Calu3 (cell line): ENCODE measurements at places on chromosomes 4 and X. TPM values are rescaled to one million over a fixed set of nuclear protein-coding genes. Genes with fewer than 3 reads are reported as not detected.
A peak's percentile ranks its signal among the peaks of the same experiment; 100 is the strongest.

- no peak overlapping the region for H3K4me3 ChIP-seq
- H3K36me3 ChIP-seq, result no peaks in the 10 kb centered on the region
- no peaks in the 10 kb centered on the region for H3K27me3 ChIP-seq
- peak overlapping the region; percentile 39 for H3K27ac ChIP-seq
- peak; percentile 42 for DNase-seq
- peaks cover 11% of the 10 kb centered on the region for H3K4me1 ChIP-seq
These were observed 294.5 kb downstream of the PDGFC start for GRCh38 chr4:156677131-156677531.

DNA sequence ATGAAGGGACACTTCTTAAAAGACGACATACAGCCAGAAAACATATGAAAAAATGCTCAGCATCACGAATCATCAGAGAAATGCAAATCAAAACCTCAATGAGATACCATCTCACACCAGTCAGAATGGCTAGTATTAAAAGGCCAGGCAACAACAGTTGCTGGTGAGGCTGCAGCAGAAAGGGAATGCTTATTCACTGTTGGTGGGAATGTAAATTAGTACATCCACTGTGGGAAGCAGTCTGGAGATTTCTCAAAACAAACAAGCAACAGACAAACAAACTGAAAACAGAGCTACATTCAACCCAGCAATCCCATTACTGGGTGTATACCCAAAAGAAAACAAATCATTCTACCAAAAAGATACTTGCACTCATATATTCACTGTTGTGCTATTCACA lies 197.9 kb downstream of the EVC2 start:
- no peaks in the 10 kb centered on the region for H3K27me3 ChIP-seq
- DNase-seq, result no peak
- H3K4me1 ChIP-seq, result no peaks in the 10 kb centered on the region
- no peak overlapping the region for H3K27ac ChIP-seq
- no peaks in the 10 kb centered on the region for H3K36me3 ChIP-seq

DNA sequence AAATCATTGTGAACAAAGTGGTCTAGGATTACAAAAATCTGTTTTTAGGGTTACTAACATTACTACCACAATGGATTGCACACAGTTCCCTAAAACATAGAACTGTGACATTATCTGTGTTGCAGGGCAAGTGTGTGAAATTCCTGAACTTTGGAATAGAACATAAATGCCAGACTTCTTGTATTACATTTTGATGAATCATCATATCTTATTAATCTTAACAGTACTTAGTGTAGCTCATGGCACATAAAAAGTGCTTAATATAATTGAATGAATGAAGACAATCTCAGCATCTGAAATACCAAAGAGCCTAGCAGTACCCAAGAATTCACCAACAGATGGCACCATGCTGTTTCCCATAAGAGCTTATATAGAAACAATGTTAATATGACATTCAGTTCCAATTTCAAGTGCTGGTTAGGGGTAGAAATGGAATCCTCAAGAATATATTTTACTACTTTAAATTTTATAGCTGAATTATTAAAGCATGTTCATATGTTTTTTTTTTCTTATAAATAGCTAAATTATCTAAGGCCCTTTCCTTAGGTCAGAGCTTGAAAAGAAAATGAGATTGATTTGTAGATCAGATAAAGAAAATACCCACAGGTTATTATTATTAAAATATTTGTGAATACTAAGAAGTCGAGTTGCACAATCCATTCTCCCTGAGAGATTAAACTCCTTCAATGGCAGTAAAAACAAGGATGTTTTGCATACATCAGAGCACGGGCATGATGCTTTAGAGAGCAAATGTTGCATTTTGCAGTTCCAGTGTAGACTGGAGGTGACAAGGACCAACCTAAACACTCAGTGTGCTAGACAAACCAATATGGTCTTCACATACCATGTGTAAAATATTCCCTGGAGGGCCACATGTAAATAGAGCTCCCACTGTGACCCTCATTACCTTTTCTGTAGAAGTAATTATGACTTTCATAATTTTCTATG lies 25.7 kb upstream of the SHISA3 start:
- no peak overlapping the region for H3K4me3 ChIP-seq
- H3K27ac ChIP-seq, result no peak overlapping the region
- no peaks in the 10 kb centered on the region for H3K4me1 ChIP-seq
- peaks cover 15% of the 10 kb centered on the region for H3K27me3 ChIP-seq
- no peak for DNase-seq

GRCh38 chr4:80841587-80842281 lies 188.8 kb upstream of the BMP3 start:
- H3K27ac ChIP-seq, result no peak overlapping the region
- H3K36me3 ChIP-seq, result no peaks in the 10 kb centered on the region
- no peaks in the 10 kb centered on the region for H3K27me3 ChIP-seq
- no peak for DNase-seq
- no peak overlapping the region for H3K4me3 ChIP-seq

GRCh38 chrX:118632862-118633261 lies 94.5 kb upstream of the IL13RA1 start:
- H3K4me3 ChIP-seq, result no peak overlapping the region
- no peak overlapping the region for H3K27ac ChIP-seq
- no peaks in the 10 kb centered on the region for H3K27me3 ChIP-seq
- DNase-seq, result no peak
- no peaks in the 10 kb centered on the region for H3K4me1 ChIP-seq

- H3K4me1 ChIP-seq, result no peaks in the 10 kb centered on the region
- no peaks in the 10 kb centered on the region for H3K27me3 ChIP-seq
- H3K36me3 ChIP-seq, result no peaks in the 10 kb centered on the region
- DNase-seq, result no peak
These were observed 1060.5 kb upstream of the INTU start for GRCh38 chr4:126572264-126572663.

GRCh38 chr4:38163216-38164006 lies 203.2 kb downstream of the PTTG2 start:
- no peak for DNase-seq
- H3K27ac ChIP-seq, result peak overlapping the region; percentile 93
- peaks cover 51% of the 10 kb centered on the region for H3K4me1 ChIP-seq
- H3K4me3 ChIP-seq, result no peak overlapping the region

DNA sequence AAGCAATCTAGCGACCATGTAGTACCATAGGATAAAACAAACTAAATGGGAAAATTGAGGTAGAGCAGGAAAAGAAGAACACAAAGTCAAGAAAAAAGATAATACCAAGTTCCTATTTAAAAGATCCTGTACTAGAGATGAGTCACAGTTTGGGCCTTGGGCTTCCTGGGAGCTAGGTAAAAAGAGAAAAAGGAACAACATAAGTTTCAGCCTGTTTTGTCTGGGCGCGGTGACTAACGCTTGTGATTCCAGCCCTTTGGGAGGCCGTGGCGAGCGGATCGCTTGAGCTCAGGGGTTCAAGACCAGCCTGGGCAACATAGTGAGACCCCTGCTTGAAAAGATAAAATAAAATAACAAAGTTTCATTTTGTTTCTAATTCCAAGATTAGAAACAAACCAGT lies 14.0 kb upstream of the TMEM156 start:
- DNase-seq, result no peak
- peaks cover 37% of the 10 kb centered on the region for H3K36me3 ChIP-seq
- peaks cover 31% of the 10 kb centered on the region for H3K4me1 ChIP-seq
- no peaks in the 10 kb centered on the region for H3K27me3 ChIP-seq

GRCh38 chrX:78330540-78330939 lies 3.1 kb upstream of the CYSLTR1 start:
- H3K27ac ChIP-seq, result no peak overlapping the region
- no peaks in the 10 kb centered on the region for H3K27me3 ChIP-seq
- no peaks in the 10 kb centered on the region for H3K4me1 ChIP-seq
- DNase-seq, result no peak
- H3K36me3 ChIP-seq, result no peaks in the 10 kb centered on the region

DNA sequence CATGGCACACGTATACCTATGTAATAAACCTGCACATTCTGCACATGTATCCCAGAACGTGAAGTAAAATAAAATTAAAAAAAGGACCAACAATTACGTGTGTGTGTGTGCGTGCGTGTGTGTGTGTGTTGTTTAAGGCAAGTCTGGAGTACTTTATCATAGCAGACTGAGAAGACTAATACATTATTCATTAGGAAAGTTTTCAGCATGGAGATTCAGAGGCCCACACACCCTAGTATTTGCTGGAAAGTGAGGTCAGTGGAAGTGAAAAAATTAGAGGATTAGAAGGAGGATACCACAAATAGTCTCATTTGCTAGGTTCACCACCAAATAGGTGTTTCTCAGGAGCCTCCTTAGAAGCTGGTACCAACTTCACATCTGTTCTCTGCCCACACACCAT lies 457.1 kb upstream of the CPEB2 start:
- H3K4me3 ChIP-seq, result no peak overlapping the region
- H3K4me1 ChIP-seq, result no peaks in the 10 kb centered on the region
- no peak for DNase-seq
- no peaks in the 10 kb centered on the region for H3K27me3 ChIP-seq

P2RY10 gene
- total RNA-seq, result not detected in 2 replicates

DDX53 gene
- not detected in 2 replicates for total RNA-seq

MSANTD1 gene
- 1.4 and 1.6 TPM in 2 replicates for total RNA-seq

EVC gene
- total RNA-seq, result not detected in 2 replicates

MAGEA11 gene
- not detected in 2 replicates for total RNA-seq
